T-cell (primary cell): ENCODE measurements at places on chromosomes 3 and 15. TPM values are rescaled to one million over a fixed set of nuclear protein-coding genes. Genes with fewer than 3 reads are reported as not detected.

SLC15A2 gene
- 1.8 TPM for total RNA-seq

MESD gene
- 30.7 TPM for total RNA-seq

A4GNT gene
- not detected for total RNA-seq

FGF12 gene
- total RNA-seq: 0.16 TPM

FMN1 gene
- 0.47 TPM for total RNA-seq

HIGD2B gene
- not detected for total RNA-seq

GATM gene
- 5.5 TPM for total RNA-seq

UBE2E2 gene
- total RNA-seq: 7.3 TPM

CCR2 gene
- total RNA-seq: 12.1 TPM

UCN2 gene
- 0.16 TPM for total RNA-seq

BNC1 gene
- total RNA-seq: not detected

CHSY1 gene
- total RNA-seq: 14.8 TPM

TRPM1 gene
- total RNA-seq: not detected

RNF123 gene
- total RNA-seq: 78.3 TPM

CCDC191 gene
- total RNA-seq: 5.4 TPM

LRRC34 gene
- total RNA-seq: 0.92 TPM

RFTN1 gene
- total RNA-seq: 55.5 TPM

SPTBN5 gene
- 1.8 TPM for total RNA-seq

SLC6A20 gene
- total RNA-seq: 0.44 TPM

LOXL1 gene
- 1.6 TPM for total RNA-seq

SCN11A gene
- 0.12 TPM for total RNA-seq

CCR8 gene
- total RNA-seq: 3.0 TPM
